ENCODE measurements at places on chromosomes 11 and 22. TPM values are rescaled to one million over a fixed set of nuclear protein-coding genes. Genes with fewer than 3 reads are reported as not detected.

Gene SOX6
- total RNA-seq = not detected

GRCh38 chr22:35781898-35782297 is 64.2 kb downstream of the APOL5 start:
- no peak overlapping the region for H3K27ac ChIP-seq
- no peaks in the 10 kb centered on the region for H3K36me3 ChIP-seq
- H3K27me3 ChIP-seq = peaks cover 5% of the 10 kb centered on the region
- DNase-seq = no peak

Gene CUL5
- total RNA-seq = 36.2 TPM

- H3K4me3 ChIP-seq = no peak overlapping the region
- no peaks in the 10 kb centered on the region for H3K4me1 ChIP-seq
- H3K27me3 ChIP-seq = no peaks in the 10 kb centered on the region
- H3K27ac ChIP-seq = no peak overlapping the region
- no peaks in the 10 kb centered on the region for H3K36me3 ChIP-seq
Observed at GRCh38 chr11:105392556-105392955, 217.3 kb upstream of the GRIA4 start.

GRCh38 chr22:32340411-32340810 is 17.3 kb upstream of the RFPL3 start:
- H3K27me3 ChIP-seq = peaks cover 40% of the 10 kb centered on the region
- no peak for DNase-seq
- H3K4me1 ChIP-seq = no peaks in the 10 kb centered on the region
- no peak overlapping the region for H3K27ac ChIP-seq

GRCh38 chr11:37072538-37073055 is 474.6 kb upstream of the RAG2 start:
- DNase-seq = no peak
- no peaks in the 10 kb centered on the region for H3K4me1 ChIP-seq
- no peaks in the 10 kb centered on the region for H3K36me3 ChIP-seq

DNA sequence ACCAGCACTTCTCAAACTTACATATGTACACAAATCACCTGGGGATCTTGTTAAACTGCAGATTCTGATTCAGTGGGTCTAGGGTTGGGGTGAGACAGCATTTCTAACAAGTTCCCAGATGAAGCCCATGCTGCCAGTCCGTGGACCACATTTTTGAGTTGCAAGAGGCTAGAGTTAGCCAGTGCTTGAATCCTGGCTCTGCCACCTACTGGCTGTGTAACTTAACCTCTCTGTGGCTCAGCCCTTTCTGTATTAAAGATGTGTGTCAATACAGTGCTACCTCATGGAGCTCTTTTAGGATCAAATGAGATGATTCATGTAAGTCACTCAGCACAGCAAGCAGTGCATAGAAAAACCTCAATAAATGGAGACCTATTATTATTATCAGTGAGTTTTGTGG is 90.2 kb upstream of the ISX start:
- H3K4me1 ChIP-seq = no peaks in the 10 kb centered on the region
- H3K36me3 ChIP-seq = no peaks in the 10 kb centered on the region
- H3K27ac ChIP-seq = no peak overlapping the region
- DNase-seq = no peak
- peaks cover 8% of the 10 kb centered on the region for H3K27me3 ChIP-seq

- DNase-seq = no peak
- peaks cover 42% of the 10 kb centered on the region for H3K27me3 ChIP-seq
- no peaks in the 10 kb centered on the region for H3K4me1 ChIP-seq
- H3K27ac ChIP-seq = no peak overlapping the region
- H3K36me3 ChIP-seq = no peaks in the 10 kb centered on the region
Observed at GRCh38 chr11:2194877-2195755, 23.5 kb upstream of the TH start.

DNA sequence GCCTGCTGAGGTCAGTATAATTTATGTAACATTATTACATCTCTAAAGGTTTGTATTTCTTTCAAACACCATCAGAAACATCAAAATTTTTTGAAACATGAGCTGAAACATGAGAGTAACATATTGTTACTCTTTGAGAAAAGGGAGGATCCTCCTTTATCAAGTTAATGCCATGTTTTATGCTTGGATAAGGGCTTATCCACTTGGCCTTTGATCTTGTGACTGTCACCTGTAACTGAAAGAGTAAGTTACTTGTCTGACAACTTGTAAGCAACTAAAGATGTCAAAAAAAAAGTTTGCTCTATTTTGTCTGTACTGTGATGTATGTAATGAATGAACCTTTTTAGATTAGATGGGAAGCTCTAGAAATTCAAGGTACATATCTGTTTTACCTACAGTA is 59.6 kb downstream of the FAR1 start:
- H3K36me3 ChIP-seq = peaks cover 23% of the 10 kb centered on the region
- no peaks in the 10 kb centered on the region for H3K27me3 ChIP-seq
- no peak overlapping the region for H3K4me3 ChIP-seq
- no peak overlapping the region for H3K27ac ChIP-seq
- no peak for DNase-seq
- no peaks in the 10 kb centered on the region for H3K4me1 ChIP-seq

Gene CELF1
- total RNA-seq = 124 TPM

Gene FAM83F
- 4.1 TPM for total RNA-seq

- H3K4me1 ChIP-seq = no peaks in the 10 kb centered on the region
- H3K4me3 ChIP-seq = no peak overlapping the region
- no peak overlapping the region for H3K27ac ChIP-seq
- H3K27me3 ChIP-seq = no peaks in the 10 kb centered on the region
Observed at GRCh38 chr11:132445859-132446291, 1075.5 kb downstream of the NTM start.

DNA sequence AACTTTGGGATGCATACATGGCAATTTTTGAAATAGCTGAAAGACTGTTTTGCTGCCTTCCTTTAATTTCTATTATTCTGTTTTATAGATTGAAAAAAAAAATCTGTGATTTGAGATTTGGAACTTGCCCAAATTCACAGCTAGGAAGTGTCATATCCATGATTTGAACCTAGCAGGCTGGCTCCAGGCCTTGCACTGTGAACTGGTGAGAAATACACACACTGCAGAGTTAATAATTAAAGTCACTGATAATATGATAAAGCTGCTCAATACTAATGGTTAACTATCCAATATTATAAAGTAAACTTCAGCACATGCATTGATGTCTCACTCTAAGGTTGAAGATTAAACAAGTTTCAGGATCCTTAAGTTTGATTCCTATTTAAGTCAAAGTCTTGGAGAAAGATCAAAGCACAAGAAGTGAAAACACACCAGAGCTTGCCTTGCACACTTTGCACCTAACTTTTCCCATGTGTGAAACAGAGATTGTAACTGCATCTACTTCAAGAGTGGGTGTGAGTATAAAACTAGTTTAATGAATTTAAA is 150.6 kb upstream of the CCDC179 start:
- H3K27me3 ChIP-seq = no peaks in the 10 kb centered on the region
- no peak overlapping the region for H3K4me3 ChIP-seq
- H3K36me3 ChIP-seq = no peaks in the 10 kb centered on the region
- H3K27ac ChIP-seq = no peak overlapping the region
- no peaks in the 10 kb centered on the region for H3K4me1 ChIP-seq
- DNase-seq = no peak

Gene OR56A1
- total RNA-seq = not detected

DNA sequence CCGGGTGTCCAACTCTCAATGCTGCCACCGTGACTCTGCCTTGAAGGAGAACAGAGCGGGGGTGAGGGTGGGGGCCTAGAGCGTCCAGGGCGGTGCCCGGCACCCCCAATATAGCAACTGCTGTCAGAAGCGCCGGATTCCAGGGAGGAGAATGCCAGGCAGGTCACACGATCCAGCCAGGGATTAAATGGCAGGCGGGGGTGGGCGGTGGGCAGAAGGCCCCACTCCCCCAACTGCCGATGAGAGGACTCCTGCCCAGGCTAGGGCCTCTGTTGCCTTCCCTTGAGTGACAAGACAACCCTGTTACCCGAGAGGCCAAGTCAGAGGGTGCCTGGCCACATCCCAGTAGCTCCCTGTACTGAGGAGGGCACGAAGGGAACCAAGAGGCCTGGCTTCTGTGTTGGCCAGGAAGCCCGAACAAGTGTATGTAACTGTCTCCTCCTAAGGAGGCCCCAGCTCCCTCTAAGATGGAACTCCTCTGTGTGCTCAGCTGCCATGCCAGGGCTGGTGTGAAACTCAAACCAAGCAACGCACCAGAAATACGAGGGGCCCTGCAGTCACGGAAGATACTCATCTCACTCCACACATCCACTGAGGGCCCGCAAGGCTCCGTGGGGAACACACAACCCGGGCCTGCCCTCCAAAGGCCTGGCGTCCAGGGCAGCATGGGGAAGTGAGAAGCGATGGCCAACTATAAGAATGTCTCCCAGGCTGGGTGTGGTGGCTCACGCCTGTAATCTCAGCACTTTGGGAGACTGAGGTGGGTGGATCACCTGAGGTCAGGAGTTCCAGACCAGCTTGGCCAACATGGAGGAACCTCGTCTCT is 3.0 kb downstream of the PACSIN3 start:
- H3K27ac ChIP-seq = no peak overlapping the region
- DNase-seq = no peak
- H3K4me1 ChIP-seq = peaks cover 8% of the 10 kb centered on the region
- no peaks in the 10 kb centered on the region for H3K36me3 ChIP-seq
- peaks cover 2% of the 10 kb centered on the region for H3K27me3 ChIP-seq
- H3K4me3 ChIP-seq = no peak overlapping the region

Gene CRYBB1
- not detected for total RNA-seq

DNA sequence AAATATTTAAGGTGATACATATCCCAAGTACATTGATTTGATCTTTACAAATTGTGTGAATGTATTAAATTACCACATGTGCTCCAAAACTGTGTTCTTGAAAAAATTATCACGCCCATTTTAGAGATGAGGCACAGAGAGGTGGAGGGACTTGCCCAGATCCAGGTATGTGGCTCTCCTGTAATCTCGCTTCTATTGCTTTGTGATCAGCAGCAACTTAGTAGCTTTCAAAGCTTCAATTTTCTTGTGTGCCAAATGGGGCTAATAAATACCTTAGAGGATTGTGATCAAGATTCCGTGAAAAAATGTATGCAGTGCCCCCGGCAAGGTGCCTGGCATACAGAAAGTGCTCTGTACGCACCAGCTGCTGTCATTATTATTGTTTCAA is 18.0 kb downstream of the PTPRJ start:
- no peak for DNase-seq
- peaks cover 45% of the 10 kb centered on the region for H3K4me1 ChIP-seq
- no peak overlapping the region for H3K4me3 ChIP-seq
- peak overlapping the region; percentile 92 for H3K27ac ChIP-seq

DNA sequence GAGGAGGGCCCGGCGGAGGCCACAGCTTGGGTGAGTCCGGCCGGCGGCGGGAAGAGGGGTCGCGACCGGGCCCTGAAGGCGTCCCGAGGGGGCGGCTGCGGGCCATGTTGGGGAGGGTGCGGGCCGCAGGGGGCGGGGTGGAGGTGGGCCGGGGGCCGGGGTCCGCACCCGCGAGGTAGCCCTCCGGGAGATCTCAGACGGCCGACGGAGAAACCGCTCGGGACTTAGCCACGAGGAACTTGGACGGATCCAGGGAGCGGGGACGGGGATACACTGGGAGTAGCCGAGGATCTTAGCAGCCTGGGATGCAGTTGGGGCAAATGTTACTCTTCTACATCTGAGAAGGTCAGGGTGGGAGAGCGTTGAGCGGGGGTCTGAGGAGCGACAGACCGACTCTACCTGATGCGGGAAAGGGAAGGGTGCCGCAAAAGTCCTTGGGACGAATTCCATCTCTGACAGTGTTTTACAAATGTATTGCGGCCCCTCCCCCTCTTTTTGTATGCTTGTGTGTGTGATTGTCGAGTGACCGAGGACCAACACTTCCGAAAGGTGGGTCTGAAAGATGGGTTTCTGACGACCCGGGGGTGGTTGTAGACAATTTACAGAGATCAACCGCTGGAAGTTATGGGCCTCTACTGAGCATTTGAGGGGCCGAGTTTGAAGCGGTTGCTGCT is 658 bp downstream of the STIP1 start:
- no peak overlapping the region for H3K27ac ChIP-seq
- peaks cover 6% of the 10 kb centered on the region for H3K4me1 ChIP-seq
- no peak overlapping the region for H3K4me3 ChIP-seq
- no peak for DNase-seq
- H3K36me3 ChIP-seq = peaks cover 6% of the 10 kb centered on the region

Gene C11orf87
- not detected for total RNA-seq

Gene NAP1L4
- total RNA-seq = 388 TPM

Gene BAD
- 37.7 TPM for total RNA-seq

Gene PIK3IP1
- total RNA-seq = 628 TPM

Gene CCDC73
- not detected for total RNA-seq

Gene OR8A1
- not detected for total RNA-seq

- no peak for DNase-seq
- H3K27me3 ChIP-seq = peaks cover 5% of the 10 kb centered on the region
- H3K36me3 ChIP-seq = no peaks in the 10 kb centered on the region
- H3K27ac ChIP-seq = no peak overlapping the region
- no peaks in the 10 kb centered on the region for H3K4me1 ChIP-seq
Observed at GRCh38 chr11:77094841-77095365, 7.7 kb upstream of the OMP start.

Gene DEUP1
- total RNA-seq = not detected

Gene H19
- total RNA-seq = not detected

Gene SLC22A25
- not detected for total RNA-seq

Gene NUDT22
- total RNA-seq = 108 TPM

- DNase-seq = no peak
- H3K4me3 ChIP-seq = no peak overlapping the region
- no peaks in the 10 kb centered on the region for H3K4me1 ChIP-seq
- no peaks in the 10 kb centered on the region for H3K27me3 ChIP-seq
Observed at GRCh38 chr11:99535406-99535805, 514.7 kb downstream of the CNTN5 start.

DNA sequence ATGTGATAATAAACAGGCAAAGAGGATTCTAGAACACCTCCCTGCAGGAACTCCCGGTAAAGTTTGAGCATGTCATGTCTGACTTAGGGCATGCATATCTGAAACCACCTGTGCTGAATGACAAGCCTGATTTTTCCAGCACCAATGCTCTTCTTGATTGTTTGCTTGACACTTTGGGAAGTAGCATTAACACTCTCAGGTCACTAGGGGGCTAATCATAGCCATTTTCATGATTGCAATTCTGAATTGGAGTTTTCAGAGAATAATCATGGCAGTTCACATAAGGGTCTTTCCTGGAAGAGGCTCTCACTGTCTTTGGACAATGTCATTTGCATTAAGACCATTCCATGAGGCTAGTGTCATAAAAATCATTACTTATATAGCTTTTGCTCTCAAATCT is 234.4 kb upstream of the MTNR1B start:
- no peaks in the 10 kb centered on the region for H3K27me3 ChIP-seq
- no peak overlapping the region for H3K27ac ChIP-seq

GRCh38 chr11:112902361-112903011 is 58.7 kb upstream of the NCAM1 start:
- H3K36me3 ChIP-seq = no peaks in the 10 kb centered on the region
- H3K4me3 ChIP-seq = no peak overlapping the region
- H3K27ac ChIP-seq = no peak overlapping the region

GRCh38 chr11:6598555-6598954 is 4.9 kb downstream of the RRP8 start:
- no peak overlapping the region for H3K4me3 ChIP-seq
- no peak overlapping the region for H3K27ac ChIP-seq
- peaks cover 71% of the 10 kb centered on the region for H3K36me3 ChIP-seq
- no peaks in the 10 kb centered on the region for H3K27me3 ChIP-seq
- peaks cover 9% of the 10 kb centered on the region for H3K4me1 ChIP-seq
- no peak for DNase-seq

Data from T-cell (primary cell).